ENCODE measurements at places on chromosomes 13 and 19.

- no peak for DNase-seq
These were observed 6.2 kb upstream of the CEACAM5 start for GRCh38 chr19:41702171-41702651.

GRCh38 chr19:10104130-10104513 is 1.6 kb upstream of the ANGPTL6 start:
- no peak for DNase-seq

DNA sequence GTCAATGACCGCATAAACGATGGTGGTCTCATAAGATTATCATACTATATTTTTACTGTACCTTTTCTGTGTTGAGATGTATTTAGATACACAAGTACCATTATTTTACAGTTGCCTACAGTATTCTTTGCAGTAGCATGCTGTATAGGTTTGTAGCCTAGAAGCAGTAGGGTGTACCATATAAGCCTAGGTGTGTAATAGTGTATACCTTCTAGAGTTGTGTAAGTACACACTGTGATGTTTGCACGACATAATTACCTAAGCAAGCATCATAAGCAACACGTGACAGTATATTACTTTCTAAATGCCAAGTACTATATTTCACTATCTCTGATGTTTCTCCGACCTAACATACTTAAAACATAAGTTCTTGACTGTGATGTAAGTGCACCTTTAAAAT is 2.7 kb downstream of the LPAR6 start:
- DNase-seq, result no peak

DNA sequence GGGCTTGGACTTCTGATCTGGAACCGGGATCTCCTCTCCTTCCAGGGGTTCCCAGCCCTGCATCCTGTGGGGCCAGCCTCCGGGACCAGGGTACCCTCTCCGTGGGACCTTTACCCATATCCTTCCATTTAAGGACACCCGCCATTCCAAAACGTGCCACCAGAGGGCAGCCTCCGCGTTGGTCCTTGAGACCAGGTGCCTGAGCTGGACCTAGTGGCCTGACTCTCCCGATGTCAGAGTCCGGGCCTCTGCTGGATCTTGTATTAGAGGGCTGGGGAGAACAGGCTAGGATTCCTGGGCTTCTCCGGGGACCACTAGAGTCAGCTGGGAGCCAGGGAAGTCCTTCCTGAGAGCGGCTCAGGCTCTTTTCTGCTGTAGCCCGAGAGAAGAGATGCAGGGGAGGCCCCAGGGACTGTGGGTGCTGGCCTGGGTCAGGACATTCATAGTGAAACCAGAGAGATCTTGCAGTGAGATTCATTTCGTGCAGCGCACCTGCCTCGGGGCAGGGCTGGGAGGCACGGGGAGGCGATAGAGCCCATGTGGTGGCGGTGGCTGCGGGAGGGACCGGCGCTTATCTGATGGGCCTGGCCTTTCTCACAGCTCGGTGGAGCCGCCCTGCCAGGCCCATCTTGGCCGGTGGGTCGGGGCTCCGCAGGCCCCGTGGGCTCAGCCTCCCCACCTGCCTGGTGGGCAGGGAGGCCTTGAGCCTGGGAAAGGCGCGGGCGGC is 9.8 kb upstream of the SLC7A10 start:
- peak; percentile 69 for DNase-seq

DNA sequence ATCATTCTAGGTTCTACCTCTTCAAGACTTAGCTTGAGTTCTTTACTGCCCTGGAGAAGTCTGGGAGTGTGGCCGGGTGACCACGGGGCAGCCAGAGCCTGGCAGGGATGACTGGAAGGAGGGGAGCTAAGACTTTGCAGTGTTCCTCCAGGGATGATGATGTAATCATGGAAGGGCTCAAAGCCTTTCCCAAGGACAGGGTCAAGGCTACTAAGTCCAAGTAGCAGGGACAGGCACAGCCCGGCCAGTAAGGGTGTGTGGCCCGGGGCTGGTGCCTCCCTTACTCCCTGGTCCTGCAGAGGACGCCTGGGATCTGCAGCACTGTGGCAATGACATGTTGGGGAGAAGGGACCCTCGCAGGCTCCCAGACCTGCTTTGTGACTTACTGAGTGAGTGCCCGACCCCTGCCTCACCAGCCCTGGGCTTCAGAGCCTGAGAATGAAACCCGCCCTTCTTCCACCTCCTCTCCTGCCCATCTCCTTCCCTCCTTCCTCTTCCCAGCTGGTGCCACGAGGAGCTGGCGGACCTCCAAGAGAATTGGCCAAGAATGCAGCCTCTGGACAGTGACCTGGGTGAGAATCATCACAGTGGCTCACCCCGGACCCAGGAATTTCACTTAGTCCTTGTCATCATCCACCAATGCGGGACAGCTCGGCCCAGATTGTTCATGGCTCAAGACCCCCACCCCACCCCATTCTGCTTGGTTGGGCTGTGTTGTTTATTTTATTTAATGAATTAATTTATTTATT is 15.6 kb upstream of the FBXO17 start:
- DNase-seq, result no peak

- no peak for DNase-seq
These were observed 307.2 kb downstream of the TEX29 start for GRCh38 chr13:111627596-111627995.

DNA sequence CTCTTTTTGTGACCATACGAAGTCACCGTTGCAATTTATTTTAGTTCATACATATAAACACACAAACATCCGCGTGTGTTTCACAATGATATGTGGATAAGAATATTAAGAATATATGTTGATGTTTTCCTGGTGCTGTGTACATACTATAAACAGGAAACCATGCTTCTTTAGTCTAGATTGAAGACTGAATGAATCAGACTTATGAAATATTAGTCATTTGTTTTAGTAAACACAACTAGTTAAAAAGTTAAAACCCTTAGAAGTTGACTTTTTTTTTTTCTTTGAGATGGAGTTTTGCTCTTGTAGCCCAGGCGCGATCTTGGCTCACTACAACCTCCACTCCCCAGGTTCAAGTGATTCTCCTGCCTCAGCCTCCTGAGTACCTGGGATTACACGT is 257.7 kb downstream of the DACH1 start:
- no peak for DNase-seq

- DNase-seq, result no peak
These were observed 1.1 kb downstream of the CD79A start for GRCh38 chr19:41877916-41878905.

DNA sequence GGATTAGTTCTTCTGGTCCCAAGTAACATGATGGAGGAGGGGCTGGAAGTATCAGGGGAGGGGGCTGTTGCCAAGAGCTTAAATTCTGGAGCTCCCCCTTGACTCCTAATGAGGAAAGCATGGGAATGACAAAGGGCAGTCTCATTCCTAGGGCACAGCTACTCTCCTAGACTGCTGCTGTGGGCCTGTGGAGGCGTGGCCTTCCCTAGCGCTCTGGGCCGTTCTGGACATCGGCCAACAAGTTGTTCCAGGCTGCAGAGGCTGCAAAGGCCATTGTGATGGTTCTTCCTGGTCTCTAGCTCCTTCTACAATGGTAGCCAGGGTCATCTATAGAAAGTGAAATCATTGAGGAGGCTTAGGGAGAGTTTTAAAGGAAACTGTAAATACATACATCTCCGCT is 916.6 kb downstream of the DIAPH3 start:
- no peak for DNase-seq

DNA sequence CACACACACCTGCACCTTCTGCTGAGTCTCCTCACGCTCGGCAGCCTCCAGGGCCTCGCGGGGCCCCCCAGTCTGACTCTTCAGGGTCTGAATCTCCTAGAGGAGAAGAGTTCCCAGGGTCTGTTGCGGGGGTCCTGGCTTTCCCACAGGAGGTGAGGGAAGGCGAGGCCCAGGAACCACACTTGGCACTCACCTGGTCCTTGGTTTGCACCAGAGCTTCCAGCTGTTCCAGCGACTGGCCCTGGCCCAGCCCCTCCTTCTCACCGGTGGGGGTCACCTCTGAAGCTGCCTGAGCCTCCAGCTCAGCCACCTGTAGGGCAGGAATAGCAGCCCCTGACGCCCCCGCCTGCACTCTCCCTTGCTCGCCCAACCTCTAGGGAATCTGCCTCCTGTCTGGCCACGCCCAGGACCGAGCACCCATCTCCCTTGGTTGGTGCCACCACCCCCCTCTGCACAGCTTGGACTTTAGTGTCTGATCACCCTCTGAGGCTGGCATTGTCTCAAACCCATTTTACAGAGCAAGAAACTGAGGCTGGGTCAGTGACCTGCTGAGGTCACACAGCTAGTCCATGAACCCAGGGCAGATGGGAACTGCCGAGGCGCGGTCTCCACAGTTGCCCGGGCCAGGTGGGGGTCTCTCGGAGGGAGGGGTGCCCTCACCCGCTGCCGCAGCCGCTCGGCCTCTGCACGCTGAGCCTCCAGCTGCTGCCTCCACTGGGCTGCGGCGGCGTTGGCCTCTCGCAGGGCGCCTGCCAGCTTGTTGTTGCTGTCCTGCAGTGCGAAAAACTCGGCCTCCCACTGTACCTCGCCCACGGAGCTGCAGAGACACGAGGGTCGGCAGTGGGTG is 9.5 kb downstream of the HOMER3 start:
- DNase-seq, result no peak

DNA sequence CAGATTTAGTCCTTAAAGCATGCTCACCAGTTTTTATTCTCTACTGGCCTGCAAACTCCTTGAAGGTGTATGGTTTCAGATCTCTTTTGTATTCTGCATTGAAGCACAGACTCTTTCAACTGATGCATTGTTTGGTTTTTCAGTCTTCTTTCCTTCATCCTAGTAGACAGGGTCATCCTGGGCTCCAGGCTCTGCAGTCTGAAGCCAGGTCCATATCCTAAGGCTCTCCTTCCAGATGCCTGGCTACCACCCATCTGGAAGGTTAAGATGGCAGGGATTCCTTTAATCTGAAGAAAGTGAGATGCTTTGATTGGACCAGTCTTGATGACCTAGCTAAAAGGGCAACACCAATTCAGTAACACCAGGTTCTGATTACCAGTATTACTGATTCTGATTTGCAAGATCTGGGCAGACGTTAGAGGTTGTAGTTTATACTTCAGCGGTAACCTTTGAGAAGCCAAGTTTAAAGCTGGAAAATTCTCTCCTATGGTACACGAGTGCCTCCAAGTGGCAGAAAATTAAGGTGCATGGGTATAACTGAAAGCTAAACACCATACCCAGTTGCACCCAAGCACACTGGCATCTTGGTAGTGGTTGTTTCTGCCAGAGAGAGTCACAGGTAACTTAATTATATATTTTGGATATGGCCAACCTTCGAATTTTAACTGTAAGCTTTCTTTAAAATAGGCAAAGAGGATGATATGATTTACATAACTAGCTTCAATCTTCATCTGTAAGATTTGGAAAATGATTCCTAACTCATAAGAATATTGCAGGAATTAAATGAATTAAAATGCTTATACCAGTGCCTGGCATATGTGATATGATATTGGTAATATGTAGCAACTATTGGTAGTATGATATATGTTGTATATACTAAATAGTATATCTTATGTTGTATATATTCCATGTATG is 1651.9 kb upstream of the MIR17HG start:
- no peak for DNase-seq

DNA sequence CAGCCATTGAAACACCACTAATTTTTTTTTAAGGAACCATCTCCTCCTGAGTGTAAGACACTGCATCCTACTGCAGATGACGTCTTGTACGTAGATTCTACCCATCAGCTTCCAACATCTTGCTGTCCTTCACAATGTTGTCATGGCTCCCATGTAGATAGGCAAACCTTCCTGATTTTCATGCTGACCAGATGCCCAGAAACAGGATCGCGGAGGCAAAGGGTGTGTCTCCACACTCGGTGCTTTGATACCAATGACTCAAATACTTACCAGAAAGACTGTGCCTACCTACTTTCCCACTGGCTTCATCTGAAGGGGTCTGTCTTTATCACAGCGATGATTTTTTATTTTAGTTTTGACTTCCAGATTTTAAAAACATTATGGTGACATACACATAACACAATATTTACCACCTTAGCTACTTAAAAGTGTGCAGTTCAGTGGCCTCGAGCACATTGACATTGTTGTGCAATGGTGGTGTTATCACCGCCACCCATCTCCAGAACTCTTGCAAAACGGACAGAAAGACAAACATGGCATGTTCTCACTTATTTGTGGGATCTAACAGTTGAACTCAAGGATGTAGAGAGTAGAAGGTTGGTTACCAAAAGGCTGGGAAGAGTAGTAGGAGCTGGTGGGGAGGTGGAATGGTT is 94.0 kb upstream of the PEG3 start:
- DNase-seq, result no peak

GRCh38 chr13:52832313-52832712 is 16.1 kb downstream of the PCDH8 start:
- DNase-seq, result no peak

- DNase-seq, result no peak
These were observed 36.5 kb downstream of the COL4A1 start for GRCh38 chr13:110270507-110270906.

DNA sequence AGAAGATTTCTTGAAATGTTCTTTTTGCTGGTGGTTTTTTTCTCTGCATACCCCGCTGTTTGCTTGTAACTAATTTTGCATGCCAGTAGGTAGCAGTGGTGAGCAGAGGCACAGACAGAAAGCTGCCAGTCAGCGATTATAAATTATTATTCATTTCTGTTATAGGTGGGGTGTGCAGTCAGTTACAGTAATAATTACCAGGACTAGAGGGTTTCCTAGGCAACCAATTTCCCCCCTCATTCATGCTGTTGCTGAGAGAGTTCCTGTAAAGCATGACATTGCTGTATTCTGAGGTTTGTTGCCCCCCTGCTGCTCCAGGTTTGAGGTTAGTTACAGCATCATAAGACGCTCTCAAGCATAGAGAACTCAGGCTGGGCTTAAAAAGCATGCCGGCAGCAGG is 104.5 kb downstream of the URI1 start:
- DNase-seq, result no peak

DNA sequence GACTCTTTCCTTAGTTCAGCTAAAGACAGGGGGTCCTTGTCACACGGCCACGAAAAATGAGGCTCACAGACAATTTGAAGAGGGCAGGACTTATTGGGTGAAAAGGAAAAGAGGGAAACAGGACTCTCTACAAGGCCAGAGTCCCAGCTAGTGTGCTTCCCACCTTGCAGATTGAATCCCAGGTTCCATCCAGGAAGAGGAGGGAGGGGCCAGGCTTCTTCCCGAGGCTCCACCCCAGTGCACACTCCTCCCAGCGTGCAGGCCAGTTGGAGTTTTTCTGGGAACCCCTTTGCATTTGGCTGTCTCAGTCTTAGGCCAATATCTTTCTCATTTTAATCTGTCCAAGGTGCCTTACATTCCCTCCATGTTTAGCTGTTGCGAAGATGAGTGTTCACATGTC is 106.8 kb downstream of the DNAJC3 start:
- DNase-seq, result no peak

GRCh38 chr13:23467932-23468278 is 34.4 kb upstream of the SACS start:
- DNase-seq, result no peak

- no peak for DNase-seq
These were observed 29.1 kb downstream of the CUL4A start for GRCh38 chr13:113238536-113238935.
